Temporal lobe (tissue), 4 donors: ENCODE measurements at places on chromosomes 1 and 21. TPM values are rescaled to one million over a fixed set of nuclear protein-coding genes. Genes with fewer than 3 reads are reported as not detected.

TSSK3 gene
- not detected for total RNA-seq

TDRD10 gene
- 0.49 TPM for total RNA-seq

RHCE gene
- 0.25 TPM for total RNA-seq

DYRK3 gene
- 12.8 TPM for total RNA-seq

HENMT1 gene
- total RNA-seq = 20.7 TPM

OR10Z1 gene
- total RNA-seq = not detected

NDUFS2 gene
- total RNA-seq = 129 TPM

IL23R gene
- not detected for total RNA-seq

ZBTB48 gene
- total RNA-seq = 10.8 TPM

LCE1C gene
- not detected for total RNA-seq

ARTN gene
- total RNA-seq = 0.49 TPM

OLIG2 gene
- total RNA-seq = 15.2 TPM

EPHA2 gene
- 1.7 TPM for total RNA-seq

CLDN17 gene
- not detected for total RNA-seq

AGRN gene
- total RNA-seq = 63.9 TPM
